HFFc6 (cell line): ENCODE measurements at places on chromosomes 16 and 17.

DNA sequence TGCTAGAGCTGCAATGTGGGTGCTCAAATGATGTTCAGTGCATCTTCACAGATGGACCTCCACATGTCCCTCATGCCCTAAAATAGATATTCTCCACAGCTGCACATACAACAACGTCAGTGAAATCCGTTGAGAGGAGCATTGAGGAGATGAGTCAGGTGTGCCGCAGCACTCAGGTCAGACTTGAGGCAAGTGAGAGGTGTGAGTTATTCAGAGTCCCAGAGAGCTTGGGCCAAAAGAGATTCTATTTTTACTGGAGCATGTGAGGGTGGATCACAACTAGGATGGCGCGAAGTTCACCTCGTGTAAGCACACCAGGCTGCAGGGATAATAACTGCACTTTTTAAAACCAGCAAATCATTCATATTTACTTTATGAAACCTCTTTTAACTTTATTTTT lies 645.3 kb downstream of the MAF start:
- no peak for DNase-seq

GRCh38 chr17:15262291-15263205 lies 2.6 kb downstream of the PMP22 start:
- peak; percentile 84 for DNase-seq

- DNase-seq: no peak
Measured at GRCh38 chr16:71837150-71837549, 8.6 kb upstream of the ATXN1L start.

- DNase-seq: no peak
Measured at GRCh38 chr16:85491058-85491771, 121.9 kb upstream of the GSE1 start.
